ENCODE measurements at places on chromosomes 11 and 22.

DNA sequence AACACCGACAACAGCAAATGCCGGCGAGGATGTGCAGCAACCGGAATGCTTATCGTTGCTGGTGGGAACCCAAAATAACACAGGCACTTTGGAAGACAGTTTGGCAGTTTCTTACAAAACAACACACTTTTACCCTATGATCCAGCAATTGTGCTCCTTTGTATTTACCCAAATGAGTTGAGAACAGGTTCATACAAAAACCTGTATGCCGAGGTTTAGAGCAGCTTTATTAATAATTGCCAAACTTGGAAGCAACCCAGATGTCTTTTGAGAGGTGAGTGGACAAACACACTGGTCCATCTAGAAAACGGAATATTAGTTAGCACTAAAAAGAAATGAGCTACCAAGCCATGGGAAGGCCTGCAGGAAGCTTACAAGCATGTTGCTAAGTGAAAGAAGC, 118.9 kb downstream of the CTTN start:
- DNase-seq, result no peak

DNA sequence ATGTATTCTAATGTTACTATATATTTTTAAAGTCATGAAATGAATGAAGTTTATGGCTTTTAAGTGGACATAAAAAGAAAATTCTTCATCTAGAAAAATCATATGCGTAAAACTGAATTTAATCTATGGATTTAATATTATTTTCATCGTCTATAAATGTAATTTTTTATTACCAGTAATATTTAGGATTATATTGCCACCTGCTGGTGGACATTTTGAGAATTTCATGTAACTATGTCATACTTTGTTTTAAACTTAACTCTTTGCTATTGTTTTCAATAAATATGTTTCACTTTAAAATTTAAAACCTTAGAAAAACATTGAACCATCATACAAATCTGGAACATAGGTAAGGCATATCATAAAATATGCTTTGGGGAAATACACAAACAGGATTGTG, 66.5 kb upstream of the CEP126 start:
- DNase-seq, result peak; percentile 16

DNA sequence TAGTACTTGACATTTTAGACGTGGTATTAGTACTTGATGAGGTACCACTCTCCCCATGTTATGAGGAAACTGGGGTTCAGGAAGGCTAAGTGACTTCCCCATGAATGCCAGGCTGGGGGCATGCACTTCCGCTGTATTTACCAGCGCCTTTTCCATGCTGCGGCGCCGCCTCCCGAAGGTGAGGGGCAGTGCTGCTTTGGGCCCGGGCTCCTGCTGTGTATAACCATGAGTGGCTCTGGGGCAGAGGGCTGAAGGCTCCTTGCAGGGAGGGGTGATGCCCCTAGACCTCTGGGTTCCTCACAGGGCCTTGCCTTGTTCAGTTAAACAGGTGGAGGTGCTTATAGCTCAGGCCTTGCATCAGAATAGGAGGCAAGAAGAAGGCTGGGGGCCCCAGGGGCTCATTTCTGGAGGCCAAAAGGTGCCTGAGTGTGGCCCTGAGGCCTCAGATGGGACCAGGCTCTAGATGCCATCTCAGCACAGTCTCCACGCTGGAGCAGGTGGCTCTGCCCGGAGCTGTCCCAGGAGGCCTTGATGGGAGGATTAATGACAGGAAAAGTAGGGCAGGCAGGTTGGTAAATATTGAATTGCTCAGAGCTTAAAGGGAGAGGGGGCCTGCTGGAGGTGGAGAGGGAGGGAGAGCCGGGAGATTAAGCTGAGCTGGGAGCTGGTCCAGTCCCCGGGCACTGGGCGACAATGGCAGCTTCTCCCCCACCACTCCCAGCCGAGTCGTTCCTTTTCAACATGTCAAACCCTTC, 129.6 kb downstream of the CEP164 start:
- DNase-seq, result no peak

GRCh38 chr22:19798891-19799293, 38.3 kb downstream of the TBX1 start:
- no peak for DNase-seq

- DNase-seq, result peak; percentile 91
Measured at GRCh38 chr22:26887456-26887855, 230.1 kb downstream of the MIAT start.

DNA sequence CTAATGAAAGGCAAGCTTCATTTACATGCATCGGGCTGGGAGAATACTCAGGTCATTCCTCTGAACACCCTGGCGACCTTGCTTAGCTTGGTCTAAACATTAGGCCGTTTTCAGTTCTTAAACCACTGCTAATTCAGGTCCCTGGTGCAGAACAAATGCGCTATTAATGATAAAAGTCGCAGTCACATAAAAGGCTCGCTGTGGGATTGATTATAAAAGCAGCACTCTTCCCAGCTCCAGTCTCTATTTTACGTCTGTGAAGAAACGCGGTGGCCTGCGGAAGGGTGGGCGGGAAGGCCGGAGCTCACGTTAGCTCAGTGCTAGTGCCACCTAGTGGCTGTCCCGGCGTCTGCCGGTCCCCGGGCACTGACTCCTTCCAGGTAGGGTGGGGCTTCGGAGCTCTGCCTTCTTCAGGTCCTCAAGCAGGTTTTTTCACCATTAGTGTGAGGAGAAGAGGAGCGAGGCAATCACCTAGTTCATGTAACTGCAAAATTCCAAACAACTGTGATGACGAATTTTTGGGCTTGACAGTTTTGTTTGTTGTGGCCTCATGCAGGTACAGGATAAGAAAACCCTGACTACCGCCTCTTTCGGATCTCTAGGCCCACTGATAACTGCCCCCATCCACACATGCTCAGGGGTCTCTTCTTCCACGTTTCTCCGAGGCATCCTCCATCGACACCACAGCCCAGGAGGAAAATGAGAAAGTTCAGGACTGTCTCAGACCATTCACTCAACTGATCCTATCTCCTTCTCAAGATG, 66.5 kb upstream of the CLMP start:
- no peak for DNase-seq

DNA sequence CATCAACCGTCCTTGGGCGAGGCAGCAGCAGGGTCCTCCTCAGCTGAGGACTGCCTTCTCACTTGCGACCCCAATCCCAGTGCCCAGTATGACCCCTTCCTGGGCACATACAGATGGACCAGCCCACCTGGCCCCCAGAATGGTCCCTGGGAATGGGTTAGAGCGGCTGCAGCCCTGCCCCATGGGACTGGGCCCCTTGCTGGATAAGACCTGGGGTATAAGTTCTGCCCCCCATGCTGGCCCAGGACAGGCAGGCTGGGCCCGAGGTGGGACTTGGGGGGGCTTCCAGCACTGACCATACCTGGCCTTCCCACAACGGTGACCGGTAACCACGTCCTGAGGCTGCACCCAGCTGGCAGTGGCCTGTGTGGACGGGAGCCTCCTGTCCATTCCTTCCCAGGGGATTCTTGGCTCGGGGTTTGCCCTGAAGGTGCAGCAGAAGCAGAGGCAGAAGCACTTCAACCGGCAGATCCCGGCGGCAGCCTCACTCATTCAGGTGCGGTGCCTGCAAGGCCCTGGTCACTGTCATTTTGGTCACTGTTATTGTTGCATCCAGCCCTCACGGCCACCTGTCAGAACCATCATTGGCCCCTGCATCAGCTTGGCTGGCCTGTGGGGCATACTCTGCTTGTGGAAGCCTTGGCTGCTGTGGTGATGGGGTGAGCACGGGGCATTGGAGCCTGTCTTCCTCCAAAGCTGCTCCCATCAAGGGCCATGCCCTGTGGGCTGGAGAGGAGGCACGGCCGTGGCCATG, 114.8 kb downstream of the KCNQ1OT1 start:
- no peak for DNase-seq

- DNase-seq, result no peak
Measured at GRCh38 chr11:130548491-130548833, 100.0 kb downstream of the ADAMTS15 start.

- DNase-seq, result no peak
Measured at GRCh38 chr22:38435010-38435409, 20.0 kb downstream of the KCNJ4 start.

- no peak for DNase-seq
Measured at GRCh38 chr22:49208004-49208402, 619.7 kb downstream of the BRD1 start.

- no peak for DNase-seq
Measured at GRCh38 chr22:17578136-17578754, 14.9 kb downstream of the SLC25A18 start.

DNA sequence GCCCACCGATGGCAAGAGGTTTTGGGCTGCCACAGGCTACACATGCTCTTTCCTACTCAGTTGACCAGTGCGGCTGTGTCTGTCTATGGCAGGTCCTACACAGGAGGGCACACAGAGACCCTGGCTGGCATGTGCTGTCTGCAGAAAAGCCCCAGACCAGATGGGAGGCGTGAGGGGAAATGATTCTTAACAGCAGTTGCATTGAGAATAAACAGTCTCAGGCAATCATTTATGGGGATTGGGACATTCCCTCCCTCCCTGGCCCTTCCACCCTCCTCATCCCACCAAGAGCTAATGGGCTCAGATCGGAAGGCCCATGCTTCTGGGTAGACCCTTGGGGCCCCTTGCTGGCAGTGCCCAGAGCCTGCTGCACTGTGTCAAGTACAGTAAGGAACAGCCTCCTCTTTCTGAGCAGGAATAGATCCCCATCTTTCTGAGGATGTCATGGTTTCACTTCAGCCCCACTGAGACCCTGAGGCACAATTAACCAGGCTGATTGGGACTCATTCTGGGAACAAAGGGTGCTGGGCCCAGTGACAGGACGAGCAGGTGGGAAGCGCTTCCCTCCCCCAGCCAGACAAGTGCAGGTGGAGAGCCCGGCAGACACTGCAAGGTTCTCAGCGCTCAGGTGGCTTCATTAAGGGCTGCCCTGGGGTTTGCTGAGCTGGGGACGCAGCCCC, 28.3 kb downstream of the TSPAN18 start:
- DNase-seq, result no peak

DNA sequence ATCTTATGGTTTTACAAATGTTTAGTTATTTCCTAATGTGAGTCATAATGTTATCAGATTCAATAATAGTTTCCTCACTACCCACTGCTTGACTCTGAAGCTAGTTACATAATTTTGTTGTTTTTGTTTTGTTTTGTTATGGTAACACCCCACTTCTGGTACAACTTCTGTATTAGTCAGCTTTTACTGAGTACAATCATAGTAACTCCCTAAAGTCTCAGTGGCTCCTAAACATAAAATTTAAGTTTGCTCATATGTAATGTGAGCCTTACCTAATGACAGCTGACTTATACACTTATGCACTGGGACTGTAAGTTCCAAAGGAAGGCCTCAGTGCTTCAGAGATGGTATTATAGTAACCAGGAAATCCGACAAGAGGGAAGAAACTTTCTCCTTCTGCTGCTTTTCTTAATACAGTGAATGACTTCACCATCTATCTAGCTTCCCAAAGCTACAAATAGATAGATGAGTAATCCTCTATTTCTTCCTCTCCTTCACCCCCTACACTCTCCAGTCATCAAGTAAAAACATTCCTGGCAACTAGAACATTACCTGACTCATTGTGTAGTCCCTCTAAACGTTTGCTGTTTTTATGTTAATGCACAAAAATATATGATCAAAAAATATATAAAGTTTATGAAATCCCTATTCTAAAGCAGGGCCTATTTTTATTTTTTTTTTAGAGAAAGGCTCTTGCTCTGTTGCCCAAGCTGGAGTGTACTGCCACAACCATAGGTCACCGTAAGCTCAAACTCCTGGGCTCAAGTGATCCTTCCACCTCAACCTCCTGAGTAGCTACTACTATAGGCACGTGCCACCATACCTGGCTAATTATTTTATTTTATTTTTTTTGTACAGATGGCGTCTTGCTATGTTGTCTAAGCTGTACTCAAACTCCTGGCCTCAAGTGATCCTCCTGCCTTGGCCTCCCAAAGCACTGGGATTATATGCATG, 563.0 kb downstream of the SOX6 start:
- DNase-seq, result peak; percentile 95

DNA sequence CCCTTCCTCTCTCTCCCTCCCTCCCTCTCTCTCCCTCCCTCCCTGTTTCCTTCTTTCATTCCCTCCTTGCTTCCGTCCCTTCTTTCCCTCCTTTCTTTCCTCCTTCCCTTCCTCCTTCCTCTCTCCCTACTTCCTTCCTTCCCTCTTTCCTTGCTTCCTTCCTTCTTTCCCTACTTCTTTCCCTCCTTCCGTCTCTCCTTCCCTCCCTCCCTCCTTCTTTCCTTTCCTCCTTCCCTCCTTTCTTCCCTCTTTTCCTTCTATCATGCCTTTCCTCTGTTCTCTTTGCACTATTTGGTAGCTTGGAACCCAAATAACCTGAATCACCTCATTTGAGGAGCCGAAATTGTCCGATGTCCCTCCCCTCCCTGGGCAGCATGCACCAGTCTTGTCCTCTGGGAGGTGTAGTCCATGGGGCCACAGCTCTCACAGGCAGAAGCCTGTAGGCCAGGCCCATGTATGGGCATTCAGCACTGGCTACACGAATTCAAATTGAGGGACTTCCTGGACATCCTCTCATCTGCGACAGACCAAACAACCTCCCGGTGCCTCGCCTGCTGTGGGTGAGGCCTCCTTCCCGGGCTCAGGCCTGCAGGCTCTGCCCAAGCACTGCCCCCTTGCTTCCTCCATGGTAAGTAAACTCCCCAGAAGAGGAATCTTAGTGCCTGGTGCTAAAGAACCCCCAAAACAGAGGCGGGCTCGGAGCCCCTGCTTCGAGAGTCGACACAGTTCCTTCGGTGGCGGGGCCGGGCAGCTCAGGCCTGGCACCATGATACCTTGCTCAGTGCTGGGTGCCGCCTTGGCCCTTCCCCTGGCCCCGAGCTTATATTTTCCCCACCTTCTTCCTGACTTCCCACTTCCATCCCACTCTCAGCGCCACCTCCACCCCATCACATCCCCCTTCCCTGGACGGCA, 454.1 kb upstream of the CADM1 start:
- DNase-seq, result no peak

GRCh38 chr11:1522081-1522424, 35.5 kb upstream of the MOB2 start:
- DNase-seq, result no peak

- DNase-seq, result peak; percentile 11
Measured at GRCh38 chr22:50136581-50137015, 33.9 kb upstream of the PANX2 start.

- DNase-seq, result no peak
Measured at GRCh38 chr11:56967726-56968125, 21.0 kb upstream of the OR5AK2 start.

DNA sequence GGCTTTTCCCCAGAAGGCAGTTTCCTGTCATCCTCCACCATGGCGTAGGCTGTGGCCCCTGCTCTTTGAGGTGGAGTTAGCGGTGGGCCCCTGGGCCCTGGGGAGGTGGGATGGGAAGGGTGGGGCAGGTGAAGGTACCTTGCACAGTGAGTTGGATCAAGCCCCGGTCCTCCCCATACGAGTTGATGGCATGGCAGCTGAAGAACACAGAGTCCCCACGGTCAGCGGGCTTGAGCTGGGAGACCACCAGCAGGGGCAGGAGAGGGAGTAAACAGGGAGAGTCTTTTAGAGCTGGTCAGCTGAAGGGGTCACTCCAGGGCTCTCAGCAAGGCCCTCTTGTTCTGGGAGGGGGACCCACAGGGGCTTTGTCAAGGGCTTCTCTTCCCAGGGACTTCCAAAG, 153.4 kb downstream of the CEP164 start:
- DNase-seq, result no peak

GRCh38 chr11:14645015-14645912, 1.7 kb downstream of the PDE3B start:
- no peak for DNase-seq

Data from kidney glomerular epithelial cell (primary cell).